ENCODE measurements at places on chromosomes 1 and 21.

- DNase-seq: no peak
Measured at GRCh38 chr1:88976235-88976634, 16.2 kb downstream of the KYAT3 start.

DNA sequence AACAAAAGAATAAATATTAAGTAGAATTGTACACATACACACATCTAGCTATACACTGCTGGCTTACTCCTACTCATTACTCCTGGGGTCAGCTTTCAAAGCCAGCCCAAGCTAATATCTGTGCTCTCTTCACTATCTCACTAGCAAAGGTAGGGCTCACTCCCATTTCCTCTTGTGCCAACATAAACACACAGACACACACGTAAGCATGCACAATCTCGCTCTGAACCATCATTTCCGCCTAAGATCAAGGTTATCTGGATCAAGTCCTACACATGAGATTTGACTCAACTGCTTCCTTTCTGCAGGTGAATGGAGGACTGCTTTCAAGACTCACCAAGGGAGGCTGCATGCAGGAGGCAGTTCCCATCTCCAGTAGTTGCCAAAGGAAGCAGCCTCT, 28.8 kb upstream of the MTMR11 start:
- DNase-seq: no peak

DNA sequence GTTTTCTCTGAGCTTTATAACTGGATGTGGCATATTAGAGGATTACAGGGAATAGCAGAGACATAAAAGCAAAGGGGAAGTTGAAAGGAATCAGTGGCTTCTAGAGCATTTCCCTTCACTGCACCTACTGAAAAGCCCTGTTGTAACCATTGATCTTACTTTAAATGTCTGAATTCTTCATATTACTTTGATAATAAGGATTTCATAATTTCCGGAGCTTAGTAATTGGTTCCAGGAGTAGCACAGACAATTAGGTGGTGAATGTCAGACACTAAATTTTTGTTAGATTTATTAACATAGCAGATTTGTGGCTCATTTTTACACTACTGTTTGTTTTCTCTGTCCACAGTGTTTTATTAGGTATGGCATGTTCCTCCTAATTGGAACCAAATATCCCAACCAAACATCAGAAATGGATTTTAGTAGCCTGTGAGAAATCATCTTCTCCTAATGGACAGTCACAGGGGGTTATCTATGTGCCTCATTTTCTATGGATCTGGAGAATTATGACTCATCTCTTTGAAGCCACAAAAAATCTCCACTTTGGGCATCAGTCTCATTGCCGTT, 100.5 kb downstream of the GIPC2 start:
- no peak for DNase-seq

GRCh38 chr1:236663934-236664333, 22.4 kb upstream of the ACTN2 start:
- DNase-seq: no peak

- DNase-seq: peak; percentile 65
Measured at GRCh38 chr1:15740924-15741850, 1.1 kb upstream of the TMEM82 start.

GRCh38 chr1:97013941-97014340, 292.4 kb downstream of the PTBP2 start:
- DNase-seq: no peak

- DNase-seq: no peak
Measured at GRCh38 chr21:14877581-14878228, 187.1 kb downstream of the NRIP1 start.

GRCh38 chr1:221394011-221394544, 347.8 kb downstream of the DUSP10 start:
- no peak for DNase-seq

DNA sequence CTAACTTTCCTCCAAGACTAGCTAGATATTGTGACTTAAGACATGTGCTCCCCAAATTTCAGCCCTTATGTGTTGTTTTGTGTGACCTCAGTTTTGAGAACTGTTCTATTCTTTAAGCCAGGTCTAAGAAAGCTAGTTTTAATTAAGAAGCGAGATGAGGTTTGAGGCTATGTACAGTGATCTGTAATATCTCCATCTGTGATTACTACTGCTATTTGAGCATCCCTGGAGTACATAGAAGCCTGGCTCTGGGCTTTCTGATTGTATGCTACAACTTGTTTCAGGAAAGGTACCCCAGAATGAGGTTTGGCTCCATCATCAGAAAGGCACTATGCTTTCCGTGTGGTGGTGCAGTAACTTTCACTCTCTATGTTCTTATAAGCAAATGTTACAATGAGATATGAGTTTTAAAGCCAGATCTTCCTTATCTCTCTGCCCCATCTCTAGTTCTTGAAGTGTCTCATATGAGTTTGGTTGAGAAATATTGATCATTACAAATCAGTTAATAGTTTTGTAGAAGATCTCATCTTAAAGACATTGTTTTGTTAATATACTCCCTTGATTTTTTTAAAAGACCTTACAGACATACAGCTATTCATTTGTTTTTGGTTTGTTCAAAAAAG, 605 bp downstream of the RGS4 start:
- no peak for DNase-seq

- DNase-seq: no peak
Measured at GRCh38 chr1:89978755-89979154, 16.2 kb upstream of the ZNF326 start.

Measured in hematopoietic multipotent progenitor cell treated with erythropoietin and hydrocortisone succinate and interleukin-3 and kit ligand, for 8 days (in vitro differentiated cells).